HTR-8/SVneo (cell line): ENCODE measurements at places on chromosomes 4 and X.

DNA sequence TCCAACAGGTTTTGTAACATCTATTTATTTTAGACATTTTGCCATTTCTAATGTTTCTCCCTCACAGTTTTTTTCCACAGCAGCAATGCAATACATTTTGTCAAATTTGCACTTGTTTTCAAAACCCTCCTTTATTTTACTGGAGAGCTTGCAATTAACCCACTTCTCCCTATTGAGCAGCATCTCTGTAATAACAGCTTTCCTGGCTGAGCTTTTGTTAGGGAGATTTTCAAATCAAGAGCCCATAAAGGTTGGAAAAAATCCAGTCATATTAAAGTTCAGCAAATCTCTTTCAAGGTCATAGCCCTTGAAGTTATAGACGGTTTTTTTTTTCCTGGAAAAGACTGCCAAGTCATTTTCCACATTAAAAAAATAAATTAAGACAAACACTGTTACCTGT, 450.6 kb upstream of the TENM3 start:
- DNase-seq, result no peak

GRCh38 chrX:101550362-101550750, at the start of gene ARMCX1:
ARMCX1 (plus strand) TSS chrX:101550547; CDS start chrX:101552931, 2,384 bp downstream.
- DNase-seq, result peak; percentile 29

DNA sequence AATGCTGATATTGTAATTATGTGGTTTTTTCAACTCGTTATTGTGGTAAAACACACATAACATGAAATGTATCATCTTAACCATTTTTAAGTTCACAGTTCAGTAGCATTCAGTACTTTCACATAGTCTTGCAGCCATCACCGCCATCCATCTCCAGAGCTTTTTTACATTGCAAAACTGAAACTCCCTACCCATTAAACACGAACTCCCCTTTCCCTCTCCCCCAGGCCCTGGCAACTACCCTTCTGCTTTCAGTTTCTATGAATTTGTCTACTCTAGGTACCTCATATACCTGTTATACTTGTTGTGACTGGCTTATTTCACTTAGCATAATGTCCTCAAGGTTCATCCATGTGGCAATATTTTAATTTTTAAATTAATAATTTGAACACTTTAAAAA, 380.6 kb downstream of the MAPK10 start:
- DNase-seq, result no peak

GRCh38 chr4:86014599-86014998, 345.3 kb downstream of the MAPK10 start:
- DNase-seq, result no peak

DNA sequence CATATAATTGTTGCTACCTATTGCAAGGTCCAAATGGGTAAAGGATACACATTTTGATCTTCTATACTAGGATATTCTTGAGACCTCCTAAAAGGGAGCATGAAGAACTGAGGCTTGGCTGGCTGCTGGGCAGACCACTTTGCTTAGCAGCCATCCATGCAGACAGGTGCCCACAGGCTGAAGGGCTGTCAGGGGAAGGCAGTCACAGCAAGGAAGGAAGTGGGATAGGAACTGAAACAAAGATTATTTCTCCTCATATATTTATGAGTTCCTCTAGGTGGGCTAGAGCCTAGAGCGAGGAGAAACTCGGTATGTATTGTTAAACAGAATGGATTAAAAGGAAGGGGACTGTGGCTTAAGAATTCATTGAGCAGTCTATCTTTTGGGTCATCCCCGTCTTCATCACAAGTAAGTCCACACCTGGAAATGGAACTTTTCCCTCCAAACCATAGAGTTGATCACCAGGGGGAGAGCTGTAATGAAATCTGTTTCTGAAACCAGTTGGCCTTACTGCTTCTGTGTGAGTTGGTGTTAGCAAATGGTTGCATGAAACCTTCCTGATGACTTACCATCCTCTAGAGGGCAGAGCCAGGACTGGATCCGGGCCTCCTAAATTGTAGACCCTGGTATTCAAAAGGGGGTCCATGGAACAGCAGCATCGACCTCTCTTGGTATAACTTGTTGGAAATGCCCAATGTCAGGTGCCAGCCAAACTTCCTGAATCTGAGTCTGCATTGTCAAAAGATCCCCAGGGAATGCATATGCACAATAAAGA, 42.3 kb downstream of the AFF2 start:
- no peak for DNase-seq

DNA sequence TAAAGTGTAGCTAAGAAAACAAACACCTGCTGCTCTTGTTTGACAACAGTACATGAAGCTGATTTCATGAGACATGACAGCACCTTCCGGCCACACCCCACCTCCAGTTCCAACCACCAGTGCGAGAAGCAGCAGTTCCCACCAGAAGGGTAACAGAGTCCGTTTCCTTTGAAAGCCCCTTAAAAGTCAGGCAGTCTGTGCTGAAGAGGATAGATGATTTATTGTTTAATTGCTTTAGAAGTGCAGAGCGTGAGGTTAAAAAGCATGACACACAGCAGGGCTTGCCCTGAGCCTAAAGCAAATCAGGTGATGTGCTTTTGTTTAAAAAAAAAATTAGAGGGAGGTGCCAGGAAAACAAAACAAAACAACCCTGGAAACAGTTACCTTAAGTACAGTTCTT, 82.6 kb downstream of the HADH start:
- no peak for DNase-seq

DNA sequence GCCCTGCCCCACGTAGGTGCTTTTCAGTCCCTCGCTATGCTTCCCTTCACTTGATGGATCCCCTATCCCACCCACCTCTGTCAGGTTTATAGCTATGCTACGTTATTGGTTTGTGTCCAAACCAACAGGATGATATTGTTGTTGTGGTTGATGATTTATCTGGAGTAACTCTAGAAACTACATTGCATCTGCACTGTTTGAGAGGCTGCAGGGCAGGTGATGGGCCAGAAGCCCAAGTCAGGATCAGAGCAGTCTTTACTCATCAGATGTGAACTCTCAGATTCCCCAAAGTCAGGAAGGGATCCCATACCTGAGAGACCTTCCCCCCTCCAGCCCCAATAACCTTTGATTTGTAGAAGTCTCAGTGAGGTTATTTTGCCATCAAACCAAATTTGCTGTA, 34.7 kb downstream of the ARX start:
- no peak for DNase-seq

DNA sequence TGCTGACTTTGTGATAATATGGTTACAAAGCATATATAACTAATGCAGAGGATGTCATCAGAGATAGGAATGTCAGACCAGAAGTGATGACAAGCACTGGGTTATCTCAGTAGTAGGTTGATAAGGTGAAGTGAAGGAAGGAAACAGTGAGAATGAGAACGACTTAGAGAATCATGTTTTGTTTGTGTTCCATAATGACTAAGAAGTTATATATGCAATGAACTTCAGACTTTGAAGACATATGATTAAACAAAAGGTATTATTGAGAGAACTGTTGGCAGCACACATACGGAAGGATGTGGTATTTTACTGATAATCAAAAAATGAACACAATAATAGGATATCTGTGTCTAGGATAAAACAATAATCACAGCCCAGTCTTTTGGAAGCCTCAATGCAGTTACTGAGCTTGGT, 18.3 kb upstream of the HHIP start:
- DNase-seq, result no peak

DNA sequence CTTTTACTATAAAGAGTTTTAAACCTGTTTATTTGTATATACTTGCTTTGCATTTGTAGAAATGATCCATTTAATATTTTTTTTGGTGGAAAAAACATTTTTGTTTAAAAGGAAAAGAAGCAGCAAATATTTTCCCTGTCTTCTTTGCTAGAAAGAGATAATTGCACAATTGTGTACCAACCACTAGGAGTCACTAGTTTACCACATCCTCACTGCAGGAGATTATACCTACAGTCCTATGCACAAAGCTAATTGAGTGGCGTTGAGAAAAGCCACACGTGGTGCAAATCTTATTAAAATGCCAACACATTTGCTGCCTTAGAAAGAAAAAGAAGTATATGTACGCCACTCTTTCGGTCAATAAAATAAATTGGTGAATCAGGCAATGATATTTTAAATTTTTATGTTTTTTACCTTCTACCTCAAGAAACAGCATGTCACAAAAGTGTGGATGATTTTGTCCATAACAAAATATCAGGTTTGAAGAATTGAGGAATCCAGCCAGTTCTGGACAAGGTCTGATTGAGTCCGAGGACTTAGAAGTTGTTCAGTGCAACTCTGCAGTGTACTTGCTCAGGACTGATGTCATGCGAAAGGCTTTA, 102.9 kb downstream of the GRXCR1 start:
- DNase-seq, result peak; percentile 23

DNA sequence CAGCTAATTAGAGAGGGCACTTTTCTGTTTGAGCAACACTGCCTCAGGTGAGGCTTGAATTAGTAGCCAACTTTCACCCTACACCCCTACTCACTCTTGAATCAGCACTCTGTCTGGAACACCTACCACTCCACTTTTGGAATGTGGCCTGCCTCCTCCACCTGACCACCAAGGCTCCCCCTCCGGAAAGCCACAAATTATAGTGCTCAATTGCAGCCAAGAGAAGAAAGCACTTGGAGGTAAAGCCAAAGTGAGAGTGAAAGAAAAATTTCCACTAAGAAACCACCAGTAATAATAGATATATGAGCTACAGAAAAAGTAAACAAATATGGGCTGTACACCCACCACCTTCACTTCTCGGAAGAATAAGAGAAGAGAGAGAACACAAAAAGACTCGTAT, 41.1 kb downstream of the PPP3CA start:
- DNase-seq, result no peak

DNA sequence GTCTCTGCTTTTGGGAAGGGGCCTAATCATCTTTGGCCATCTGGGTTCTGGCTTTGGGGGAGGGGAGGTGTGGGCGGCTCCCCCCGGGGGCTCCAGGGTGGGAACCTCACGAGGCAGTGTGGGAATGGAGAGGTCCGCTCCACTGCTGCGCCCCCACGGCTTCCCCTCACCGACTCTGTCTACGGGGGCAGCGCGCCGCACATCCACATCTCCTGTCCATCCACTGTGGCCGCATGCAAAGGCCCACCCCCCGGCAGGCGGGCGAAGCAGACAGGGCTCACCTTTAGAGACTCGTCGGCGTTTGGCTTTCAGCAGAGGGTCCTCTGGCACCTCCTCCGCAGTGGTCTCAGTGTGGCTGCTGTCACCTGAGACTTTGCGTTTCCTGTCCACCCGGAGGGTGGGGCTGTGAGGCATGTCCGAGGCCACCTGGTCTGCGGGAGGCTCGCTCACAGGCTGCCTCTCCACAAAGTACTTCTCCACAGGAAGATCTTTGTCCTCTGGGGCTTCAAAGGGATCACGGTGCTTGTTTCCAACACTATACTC, 33.6 kb downstream of the BCOR start:
- DNase-seq, result no peak

DNA sequence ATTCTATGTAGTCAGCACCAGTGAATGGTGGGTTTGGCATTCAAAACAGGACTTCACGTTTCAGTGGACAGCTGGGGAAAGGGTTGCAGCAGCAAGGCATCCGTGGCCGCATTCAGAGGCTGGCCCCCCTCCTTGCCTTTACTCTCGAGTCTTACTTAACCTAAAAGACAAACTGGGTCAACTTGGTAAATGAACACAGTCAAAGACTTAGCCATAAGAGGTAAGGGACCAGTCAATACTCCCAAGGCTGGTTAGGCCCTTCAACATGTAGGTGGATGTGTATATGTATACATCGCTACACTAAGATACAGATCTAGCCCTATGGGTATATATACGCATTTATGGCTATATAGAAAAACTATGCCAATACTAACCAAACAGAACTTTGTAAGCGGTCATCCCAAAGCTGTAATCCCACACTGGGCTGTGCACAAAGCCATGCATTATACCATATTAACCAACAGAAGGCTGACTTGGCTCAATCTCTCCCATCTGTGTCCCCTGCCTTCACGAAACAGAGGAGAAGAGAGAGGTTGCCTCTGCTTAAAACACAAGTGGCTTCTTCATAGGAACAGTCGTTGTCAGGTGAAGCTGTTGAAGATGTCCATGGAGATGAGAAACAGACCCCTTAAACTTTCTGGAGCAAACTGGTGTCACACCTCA, 61.9 kb downstream of the TSC22D3 start:
- no peak for DNase-seq
